ENCODE measurements at places on chromosomes 1 and 21. TPM values are rescaled to one million over a fixed set of nuclear protein-coding genes. Genes with fewer than 3 reads are reported as not detected.

DNA sequence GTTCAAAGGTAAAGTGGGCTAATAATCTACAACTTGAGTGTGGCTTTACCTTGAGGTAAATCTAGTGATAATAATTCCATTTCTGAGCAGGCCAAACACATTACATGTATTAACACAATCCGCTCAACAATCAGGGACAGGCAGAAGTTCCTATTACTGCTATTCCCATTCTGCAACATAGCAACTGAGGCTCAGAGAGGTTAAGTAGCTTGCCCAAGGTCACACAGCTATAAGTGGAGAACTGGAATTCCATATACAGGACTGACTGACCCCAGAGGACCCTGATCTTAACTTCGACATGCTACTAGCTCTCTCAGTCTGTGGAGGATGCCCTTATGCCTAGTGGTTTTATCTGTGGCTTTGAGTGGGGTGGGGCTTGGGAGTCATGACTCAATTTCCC, 110.1 kb downstream of the TRABD2B start:
- no peak for DNase-seq

The DMRTB1 gene
- not detected for total RNA-seq

The NPR1 gene
- total RNA-seq: under 0.01 TPM

The NTRK1 gene
- not detected for total RNA-seq

DNA sequence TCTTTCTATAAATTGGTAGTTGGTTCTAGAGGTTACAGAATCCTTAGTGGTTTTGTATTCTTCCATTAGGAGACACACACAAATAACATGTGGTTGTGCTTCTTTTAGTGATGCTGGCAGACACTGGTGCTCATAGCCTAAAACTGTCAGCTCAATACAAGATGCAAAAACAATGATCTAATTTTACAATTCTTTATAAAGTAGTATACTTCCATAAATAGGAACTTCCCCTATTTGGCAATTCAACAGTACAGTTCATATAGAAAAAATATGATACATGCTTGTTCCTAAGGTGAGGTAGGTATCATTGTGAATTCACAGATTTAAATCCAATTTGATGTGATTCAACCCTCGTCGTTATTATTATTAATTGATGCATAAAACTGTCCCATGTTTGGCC, 20.8 kb upstream of the CCDC17 start:
- no peak for DNase-seq

DNA sequence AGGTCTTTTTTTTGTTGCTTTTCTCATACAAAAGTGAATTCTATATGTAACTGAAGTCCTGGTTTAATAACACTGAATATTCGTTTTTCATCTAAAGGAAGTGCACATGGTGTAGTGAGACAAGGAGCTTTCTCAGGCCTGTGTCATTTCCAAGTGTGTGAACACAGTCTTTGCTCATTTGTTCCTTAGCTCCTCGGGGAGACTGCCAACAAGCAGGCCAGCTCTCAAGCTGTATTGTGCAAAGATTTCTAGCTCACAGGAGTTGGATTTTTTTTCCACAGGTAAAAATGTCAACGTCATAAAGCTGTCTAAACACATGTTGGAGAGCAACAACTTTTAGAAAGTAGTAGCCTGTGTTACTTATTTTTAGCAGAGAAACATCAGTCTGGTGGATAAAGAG, 87.8 kb upstream of the S1PR1 start:
- peak; percentile 42 for DNase-seq
